Natural killer cell treated with Interleukin-12 subunit alpha and Interleukin-12 subunit beta and Interleukin-15 and Interleukin-18, amount 100 ng/mL, for 72 hours (primary cell): ENCODE measurements at places on chromosomes 11 and 22.

- H3K4me3 ChIP-seq: no peak overlapping the region
- no peaks in the 10 kb centered on the region for H3K27me3 ChIP-seq
- H3K36me3 ChIP-seq: peaks cover 8% of the 10 kb centered on the region
- DNase-seq: no peak
These were observed 99.3 kb upstream of the GAL start for GRCh38 chr11:68584991-68585524.

DNA sequence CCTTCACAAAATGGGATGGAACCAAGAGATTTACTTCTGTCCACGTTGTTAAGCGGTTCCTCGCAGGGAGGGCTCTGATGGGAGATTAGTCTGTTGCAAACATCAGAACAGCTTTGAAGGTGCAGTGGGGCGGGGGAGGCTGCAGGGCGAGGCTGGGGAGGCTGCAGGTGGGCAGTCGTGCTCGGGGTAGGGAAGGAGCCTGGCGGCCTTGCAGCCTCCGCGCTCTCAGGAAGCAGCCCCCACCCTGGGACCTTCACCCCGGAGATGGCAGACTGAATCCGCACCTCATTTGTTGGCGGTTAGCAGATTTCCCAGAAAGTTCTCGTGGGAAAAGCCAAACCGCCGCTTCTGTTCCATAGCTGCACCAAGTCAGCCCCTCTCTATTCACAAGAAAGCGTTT, 237.3 kb downstream of the BRD1 start:
- H3K36me3 ChIP-seq: no peaks in the 10 kb centered on the region
- H3K27ac ChIP-seq: no peak overlapping the region
- H3K4me3 ChIP-seq: no peak overlapping the region
- no peak for DNase-seq
- peaks cover 7% of the 10 kb centered on the region for H3K4me1 ChIP-seq

DNA sequence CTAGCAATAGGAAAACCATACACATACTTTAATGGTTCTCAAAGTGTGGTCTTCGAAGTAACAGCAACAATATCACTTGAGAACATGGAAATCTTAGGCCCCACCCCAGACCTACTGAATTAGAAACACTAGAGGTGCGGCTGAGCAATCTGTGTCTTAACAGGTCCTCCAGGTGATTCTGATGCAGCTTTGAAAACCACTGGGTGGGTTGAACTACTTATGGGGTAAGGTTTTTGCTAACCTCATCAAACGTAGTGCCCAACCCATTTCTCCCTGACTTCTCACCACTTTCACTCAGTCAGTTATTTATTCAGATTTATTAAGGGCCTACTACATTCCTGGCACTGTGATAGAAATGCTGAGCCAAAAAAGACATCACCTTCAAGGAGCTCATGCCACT, 3.7 kb downstream of the MPZL2 start:
- no peak for DNase-seq
- H3K4me3 ChIP-seq: no peak overlapping the region
- H3K27ac ChIP-seq: no peak overlapping the region
- H3K36me3 ChIP-seq: no peaks in the 10 kb centered on the region
- H3K27me3 ChIP-seq: peaks cover 14% of the 10 kb centered on the region
- H3K4me1 ChIP-seq: peaks cover 6% of the 10 kb centered on the region

GRCh38 chr11:36060926-36061325, 117.1 kb downstream of the LDLRAD3 start:
- H3K36me3 ChIP-seq: no peaks in the 10 kb centered on the region

- H3K36me3 ChIP-seq: peaks cover 14% of the 10 kb centered on the region
- peak overlapping the region; percentile 46 for H3K4me3 ChIP-seq
- no peaks in the 10 kb centered on the region for H3K27me3 ChIP-seq
- peak overlapping the region; percentile 51 for H3K27ac ChIP-seq
- peaks cover 33% of the 10 kb centered on the region for H3K4me1 ChIP-seq
These were observed 175.1 kb downstream of the SWAP70 start for GRCh38 chr11:9838961-9839360.

DNA sequence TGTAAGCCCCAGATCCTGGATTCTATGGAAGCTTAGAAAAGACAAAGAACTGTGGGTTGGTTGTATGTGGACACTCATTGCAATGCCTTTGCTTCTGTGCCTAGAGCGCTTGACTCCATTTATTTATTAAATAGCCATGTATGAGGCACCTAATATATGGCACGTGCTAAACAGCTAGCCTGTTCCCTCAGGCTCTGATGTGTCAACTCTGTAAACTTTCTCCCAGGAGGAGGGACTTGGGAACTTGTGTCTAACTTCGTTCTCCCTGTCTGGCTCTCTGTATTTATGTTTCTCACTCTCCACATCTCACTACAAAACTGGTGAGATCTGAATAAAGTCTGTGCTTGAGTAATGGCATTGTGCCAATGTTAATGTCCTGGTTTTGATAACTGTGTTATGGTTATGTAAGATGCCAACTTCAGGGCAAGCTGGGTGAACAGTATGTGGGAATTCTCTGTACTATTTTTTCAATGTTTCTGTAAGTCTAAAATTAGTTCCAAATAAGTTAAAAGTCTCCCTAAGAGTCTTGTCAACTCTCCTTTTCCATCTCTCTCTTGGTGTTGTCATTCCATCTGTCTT, 34.1 kb upstream of the ZBTB16 start:
- no peak overlapping the region for H3K27ac ChIP-seq
- H3K27me3 ChIP-seq: peaks cover 29% of the 10 kb centered on the region
- no peak for DNase-seq
- no peak overlapping the region for H3K4me3 ChIP-seq
- H3K36me3 ChIP-seq: no peaks in the 10 kb centered on the region
- H3K4me1 ChIP-seq: peaks cover 4% of the 10 kb centered on the region

DNA sequence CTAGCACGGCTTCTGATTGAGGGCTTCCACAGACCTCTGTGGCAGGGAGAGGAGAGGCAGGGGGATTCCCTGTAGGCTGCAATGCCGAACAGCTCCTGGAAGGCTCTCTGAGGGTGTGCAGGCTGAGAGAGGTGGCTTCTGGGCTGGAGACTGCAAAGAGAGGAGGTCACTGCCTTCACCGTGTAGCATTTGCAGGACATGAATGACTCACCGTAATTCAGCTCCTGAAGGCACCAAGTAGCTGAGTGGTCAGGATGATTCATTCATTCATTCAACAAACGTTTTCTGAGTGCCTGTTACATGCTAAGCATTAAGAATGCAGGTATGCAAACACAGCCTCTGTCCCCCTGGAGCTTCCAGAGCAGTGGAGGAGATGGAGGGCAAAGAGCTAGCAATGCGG, 18.0 kb upstream of the EIF3D start:
- no peak overlapping the region for H3K27ac ChIP-seq
- peaks cover 22% of the 10 kb centered on the region for H3K27me3 ChIP-seq
- H3K4me3 ChIP-seq: no peak overlapping the region
- H3K36me3 ChIP-seq: no peaks in the 10 kb centered on the region
- H3K4me1 ChIP-seq: no peaks in the 10 kb centered on the region

GRCh38 chr11:93537767-93538261, 5.4 kb downstream of the SMCO4 start:
- H3K4me3 ChIP-seq: no peak overlapping the region
- H3K27ac ChIP-seq: no peak overlapping the region
- no peaks in the 10 kb centered on the region for H3K27me3 ChIP-seq
- DNase-seq: no peak
- peaks cover 33% of the 10 kb centered on the region for H3K4me1 ChIP-seq

DNA sequence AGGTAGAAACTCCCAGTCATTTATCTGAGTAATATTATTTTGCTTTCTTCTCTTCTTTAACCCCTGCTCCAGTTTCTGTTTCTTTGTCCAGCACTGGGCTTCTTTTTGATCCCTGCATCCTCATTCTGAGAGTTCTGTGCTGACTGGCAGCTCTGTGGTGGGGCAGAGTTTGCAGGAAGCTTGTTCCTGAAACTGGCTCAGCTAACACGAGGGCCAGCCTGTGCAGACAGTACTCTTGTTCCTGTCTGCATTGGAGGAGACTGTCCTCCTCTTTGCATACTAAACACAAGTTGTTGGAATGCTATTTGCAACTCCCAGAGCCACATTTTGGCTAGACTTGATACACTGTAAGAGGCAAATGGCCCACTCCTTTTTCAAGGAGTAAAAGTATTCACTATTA, 93.1 kb upstream of the HORMAD2 start:
- no peak overlapping the region for H3K4me3 ChIP-seq
- H3K36me3 ChIP-seq: no peaks in the 10 kb centered on the region
- DNase-seq: no peak
- peaks cover 6% of the 10 kb centered on the region for H3K4me1 ChIP-seq
- H3K27ac ChIP-seq: no peak overlapping the region
